Lung (tissue), 17 donors: ENCODE measurements at places on chromosomes 3 and 15. TPM values are rescaled to one million over a fixed set of nuclear protein-coding genes. Genes with fewer than 3 reads are reported as not detected.

Gene METTL6
- total RNA-seq, result 12.3 TPM

Gene USP3
- 95.5 TPM for total RNA-seq

Gene ZNF662
- 8.7 TPM for total RNA-seq

Gene CLDN18
- total RNA-seq, result 316 TPM

Gene FBXW12
- not detected for total RNA-seq

Gene LYZL4
- total RNA-seq, result not detected

Gene GHSR
- not detected for total RNA-seq

Gene TMEM42
- 14.3 TPM for total RNA-seq

Gene MOBP
- 0.14 TPM for total RNA-seq

Gene MESP2
- total RNA-seq, result 0.55 TPM

Gene RAD51
- 2.2 TPM for total RNA-seq
